ENCODE measurements at places on chromosomes 5 and 9.
A peak's percentile ranks its signal among the peaks of the same experiment; 100 is the strongest.

GRCh38 chr5:131367219-131367860, 103.5 kb downstream of the CDC42SE2 start:
- DNase-seq, result no peak

DNA sequence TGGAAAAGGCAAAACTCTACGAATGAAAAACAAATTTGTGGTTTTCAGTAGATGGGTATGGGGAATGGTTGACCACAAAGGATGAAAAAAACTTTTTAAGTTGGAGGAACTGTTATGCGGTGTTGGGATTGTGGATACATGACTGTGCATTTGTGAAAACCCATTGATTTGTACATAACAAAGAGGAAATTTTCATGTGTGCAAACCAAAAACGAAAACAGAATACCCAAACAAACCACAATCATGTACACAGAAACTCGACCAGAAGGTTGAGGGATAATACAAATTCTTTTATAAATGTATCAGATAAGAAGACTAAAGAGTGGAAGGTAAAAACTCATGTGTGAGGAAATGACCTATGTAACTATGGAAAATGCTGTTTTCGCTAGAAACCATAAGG, 1012.4 kb downstream of the CDH18 start:
- DNase-seq, result no peak

- DNase-seq, result no peak
These were observed 523.0 kb downstream of the CSNK1G3 start for GRCh38 chr5:124034963-124035362.

DNA sequence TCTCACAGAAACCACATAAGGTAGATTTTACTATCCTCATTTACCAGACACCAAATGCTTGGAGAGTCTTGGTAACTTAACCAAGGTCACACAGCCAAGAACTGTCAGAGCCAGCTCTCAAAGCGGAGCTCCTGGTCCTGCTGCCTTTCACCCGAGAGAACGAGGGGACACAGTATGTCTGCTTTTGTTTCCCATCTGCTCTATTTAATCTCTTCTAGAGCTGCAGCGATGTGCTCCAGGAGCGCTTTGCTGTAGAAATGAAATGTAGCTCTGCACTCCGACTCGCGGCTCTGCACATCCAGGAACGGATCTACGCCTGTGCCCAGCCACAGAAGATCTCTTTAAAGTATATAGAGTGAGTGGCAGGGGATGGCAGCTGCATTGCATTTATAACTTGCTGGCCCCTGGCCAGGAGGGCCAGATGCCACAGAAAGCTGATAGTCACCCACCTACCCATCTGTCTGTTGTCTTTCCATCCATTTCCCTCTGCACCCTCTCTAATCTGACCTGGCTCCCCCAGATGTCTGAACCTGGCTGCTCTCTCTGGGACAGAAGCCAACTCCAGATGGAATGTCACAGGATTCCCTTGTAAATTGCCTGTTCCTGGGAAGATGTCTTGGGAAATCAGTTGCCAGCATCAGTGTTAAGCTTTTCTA, 21.4 kb upstream of the TRMT10B start:
- DNase-seq, result peak; percentile 98

DNA sequence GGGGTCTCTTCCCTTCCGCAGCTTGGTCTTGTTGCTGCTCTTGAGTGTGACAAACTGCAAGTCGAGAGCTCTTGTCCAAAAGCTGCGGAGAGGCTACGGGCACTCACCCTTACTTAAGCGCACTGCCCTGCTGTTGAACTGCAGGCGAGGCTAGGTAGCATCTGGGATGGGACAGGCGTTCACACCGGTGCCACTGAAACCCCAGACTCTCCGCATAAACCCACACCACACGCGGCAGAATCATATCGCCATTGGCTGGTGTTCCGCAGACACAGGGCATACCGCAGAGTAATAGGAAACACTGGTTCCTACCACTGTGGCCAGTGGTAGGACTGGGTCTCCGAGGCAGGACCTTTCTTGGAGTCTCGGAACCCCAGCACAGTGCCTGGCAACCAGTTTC, 2.2 kb upstream of the NPR3 start:
- no peak for DNase-seq

DNA sequence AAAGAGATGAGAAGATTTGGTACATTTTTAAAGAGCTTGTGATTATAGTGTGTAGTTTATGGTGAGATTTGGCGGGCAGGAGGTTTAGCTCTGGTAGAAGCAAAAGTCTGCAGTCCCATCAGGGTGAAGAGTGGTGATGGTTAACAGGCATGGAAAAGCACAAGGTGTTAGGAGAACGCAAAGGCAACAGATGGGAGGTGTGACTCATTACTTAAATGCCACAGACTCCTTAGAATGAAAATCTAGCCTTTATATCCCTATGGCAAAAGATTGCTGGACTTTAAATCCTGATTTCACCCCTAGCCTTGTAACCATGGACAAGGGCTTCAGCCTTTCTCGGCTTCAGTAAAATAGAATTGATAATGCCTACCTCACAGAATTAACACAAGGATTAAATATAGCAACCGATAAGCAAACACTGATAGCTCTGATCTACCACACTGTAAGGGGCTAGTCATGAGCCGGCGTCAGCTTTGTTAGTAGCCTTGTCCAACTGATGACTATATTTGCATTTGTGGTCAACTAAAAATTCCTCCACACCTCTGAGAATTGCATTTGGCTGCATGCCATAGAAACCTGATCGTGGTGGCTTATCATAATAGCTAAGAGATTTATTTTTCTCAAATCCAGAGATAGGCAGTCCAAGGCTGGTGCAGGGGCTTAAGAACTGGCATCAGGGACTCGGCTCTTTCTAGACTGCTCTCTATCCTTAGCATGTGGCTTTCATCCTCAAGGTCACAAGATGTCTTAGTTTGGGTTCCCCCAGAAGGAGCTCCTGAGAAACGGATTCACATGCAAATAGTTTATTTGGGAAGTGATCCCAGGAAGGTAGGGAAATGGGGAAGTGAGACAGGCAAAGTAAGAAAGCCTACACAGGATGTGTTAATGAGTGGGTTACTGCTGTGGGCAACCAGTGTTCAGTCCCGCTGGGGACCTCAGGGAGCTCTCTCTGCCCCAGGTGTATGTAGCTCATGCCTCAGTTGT, 19.6 kb downstream of the MFAP3 start:
- DNase-seq, result no peak

DNA sequence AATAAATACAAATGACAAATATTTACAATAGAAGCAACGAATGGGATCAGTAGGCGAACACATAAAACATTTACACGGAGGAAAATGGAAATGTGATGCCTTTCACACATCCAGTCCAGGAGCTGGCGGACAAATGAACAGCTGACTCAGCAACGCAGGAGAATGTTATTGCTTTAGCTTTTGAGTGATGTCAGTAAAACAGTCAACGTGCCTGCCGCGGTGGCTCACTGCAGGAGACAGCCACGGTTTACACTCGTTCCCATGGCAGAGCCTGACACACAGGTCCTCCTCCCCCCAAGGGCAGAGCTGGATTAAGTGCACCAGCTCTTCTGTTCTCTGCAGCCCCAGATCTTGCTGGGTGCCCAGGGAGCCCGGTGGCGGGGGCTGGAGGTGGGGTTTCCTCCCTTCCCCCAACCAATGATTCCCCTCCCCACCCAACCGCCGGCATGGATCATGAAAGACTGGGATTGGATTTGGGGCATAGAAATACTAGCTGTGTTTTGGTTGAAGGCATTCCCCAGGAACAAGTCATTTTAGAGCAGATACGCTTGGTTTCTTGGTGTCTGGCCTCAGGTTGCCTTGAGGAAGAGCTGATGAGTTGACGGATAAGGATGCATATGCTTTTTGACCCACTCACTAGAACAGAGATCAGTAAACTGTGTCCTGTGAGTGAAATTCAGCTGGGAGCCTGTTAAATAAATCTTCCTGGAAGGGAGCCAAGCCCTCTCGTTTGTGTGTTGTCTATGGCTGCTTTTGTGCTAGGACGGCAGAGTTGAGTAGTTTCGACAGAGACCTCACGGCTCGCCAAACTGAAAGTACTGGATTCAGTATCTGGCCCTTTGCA, 12.5 kb downstream of the STC2 start:
- DNase-seq, result peak; percentile 29

GRCh38 chr9:123432331-123433236, 76.6 kb downstream of the CRB2 start:
- no peak for DNase-seq

DNA sequence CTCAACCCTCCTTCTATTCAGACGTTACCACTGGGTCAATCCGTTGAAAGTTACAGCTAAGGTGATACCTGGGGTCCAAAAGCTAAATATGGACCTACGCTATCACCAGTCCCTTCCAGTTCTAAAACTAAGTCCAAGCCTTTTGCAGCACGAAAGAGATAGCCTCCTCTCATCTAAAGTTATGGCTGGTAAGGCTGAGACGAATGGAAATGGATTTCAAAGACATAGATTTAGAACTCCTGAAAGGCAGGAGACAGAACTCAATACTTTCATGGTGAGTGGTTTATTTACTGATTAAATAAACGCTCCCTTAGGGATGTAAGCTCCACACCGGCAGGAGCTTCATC, 751 bp upstream of the RIC1 start:
- no peak for DNase-seq

- no peak for DNase-seq
These were observed 95.0 kb downstream of the MUSK start for GRCh38 chr9:110763568-110763967.

GRCh38 chr5:177183766-177184360, 50.3 kb downstream of the NSD1 start:
- DNase-seq, result no peak

GRCh38 chr5:168177831-168178450, 113.5 kb upstream of the WWC1 start:
- DNase-seq, result no peak

DNA sequence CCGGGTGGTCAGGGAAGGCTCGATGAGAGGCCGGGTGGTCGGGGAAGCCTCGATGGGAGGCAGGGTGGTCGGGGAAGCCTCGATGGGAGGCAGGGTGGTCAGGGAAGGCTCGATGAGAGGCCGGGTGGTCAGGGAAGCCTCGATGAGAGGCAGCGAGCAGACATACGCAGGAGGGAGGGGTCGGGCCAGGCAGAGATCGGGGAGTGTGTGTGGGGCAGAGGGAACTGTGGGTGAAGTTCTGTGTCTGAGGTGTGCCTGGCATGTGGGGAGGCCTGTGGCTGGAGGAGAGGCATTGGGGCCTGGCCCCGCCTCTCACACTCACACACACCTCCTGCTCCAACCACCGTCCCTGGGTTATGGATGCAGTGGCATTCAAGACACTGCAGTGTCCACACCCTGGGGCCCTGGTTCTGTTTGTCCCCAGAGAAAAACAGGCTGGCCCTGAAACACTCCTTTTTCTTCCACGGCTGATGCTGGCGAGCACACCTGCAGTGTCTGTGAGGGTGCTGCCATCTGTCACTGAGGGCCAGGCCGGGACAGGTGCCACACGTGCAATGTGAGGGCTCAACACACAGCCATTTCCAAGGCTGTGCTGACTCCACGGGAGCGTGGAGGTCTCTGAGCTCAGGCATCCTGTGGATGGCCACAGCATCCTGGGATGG, 6.5 kb upstream of the PLEKHG4B start:
- no peak for DNase-seq

DNA sequence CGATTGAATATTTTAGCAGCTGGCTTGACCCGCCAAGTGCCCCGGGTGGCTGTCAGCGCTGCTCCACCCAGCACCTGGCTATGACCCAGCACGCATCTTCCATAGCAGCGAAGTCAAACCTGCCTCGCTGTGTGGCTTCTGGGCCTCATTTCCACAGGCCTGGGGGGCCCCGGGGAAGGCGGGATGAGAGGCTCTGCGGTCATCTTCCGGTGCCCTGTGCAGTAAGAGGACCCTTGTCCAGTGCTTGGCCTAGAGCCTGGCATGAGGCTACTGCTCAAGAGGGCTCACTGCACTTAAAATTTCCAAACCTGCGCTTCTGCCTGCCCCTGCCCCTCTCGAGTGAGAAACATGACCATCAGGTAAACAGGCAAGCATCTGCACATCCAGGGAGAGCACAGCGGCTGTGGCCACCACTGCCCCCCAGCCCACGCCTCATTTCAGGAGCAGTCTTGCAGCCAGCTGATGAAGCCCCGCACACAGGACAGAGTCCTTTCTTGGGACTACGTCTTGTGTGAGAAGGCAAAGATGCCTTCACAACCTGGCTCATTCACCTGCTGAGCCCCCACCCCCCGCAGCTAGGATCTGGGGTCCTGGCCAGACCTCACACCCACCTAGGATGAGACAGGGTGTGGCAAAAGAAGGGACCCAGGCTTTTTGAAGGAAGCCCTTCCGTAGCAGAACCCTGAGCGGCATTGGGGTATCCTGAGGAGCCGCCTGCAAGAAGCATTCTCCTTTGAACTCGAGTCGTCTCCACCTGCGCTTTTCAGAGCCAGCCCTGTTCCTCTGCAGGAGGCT, 69.5 kb upstream of the UNC5A start:
- DNase-seq, result no peak

GRCh38 chr5:65927503-65928321, 1.3 kb downstream of the ERBIN start:
- no peak for DNase-seq

DNA sequence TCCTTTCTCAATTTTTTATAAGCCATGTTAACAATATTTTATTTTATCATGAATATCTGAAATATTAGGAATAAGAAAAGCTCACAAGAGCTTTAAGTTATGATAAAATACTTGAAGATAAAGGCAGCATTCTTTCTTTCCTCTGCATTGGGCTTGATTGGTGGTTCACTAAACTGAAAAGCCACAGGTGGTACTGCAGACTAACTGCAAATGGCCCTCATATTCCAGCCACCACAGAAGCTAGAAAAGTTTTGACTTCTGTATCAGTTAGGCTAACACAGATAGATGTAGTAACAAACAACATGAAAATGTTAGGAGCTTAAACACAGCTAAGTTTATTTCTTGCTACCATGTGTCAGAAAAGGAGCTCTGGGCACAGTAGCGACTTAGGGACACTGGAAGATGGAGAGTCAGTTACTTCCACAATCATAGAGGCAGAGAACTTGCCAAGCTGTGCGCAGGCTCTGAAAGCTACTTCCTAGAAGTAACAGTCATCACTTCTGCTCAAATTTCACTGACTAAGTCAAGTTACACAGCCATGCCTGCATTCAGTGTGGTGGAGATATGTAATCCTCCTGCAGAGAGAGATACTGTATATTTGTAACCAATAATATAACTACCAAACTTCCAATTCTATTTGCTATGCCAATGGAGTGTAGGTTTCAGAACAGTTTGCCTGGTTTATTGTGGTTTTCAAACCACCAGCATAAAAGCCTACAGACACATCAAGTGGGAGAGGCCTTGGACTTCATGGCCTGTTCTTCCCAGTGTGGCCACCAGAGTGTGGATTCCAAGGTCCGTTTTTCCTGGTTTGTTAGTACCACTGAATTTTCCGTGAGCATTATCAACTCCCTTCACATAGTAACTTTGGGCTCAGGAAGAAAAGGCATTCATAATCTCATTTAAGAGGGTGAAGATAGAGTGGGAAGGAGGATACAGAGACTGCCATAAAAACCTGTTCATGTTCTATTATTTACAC, 268.3 kb downstream of the PJA2 start:
- DNase-seq, result no peak

- DNase-seq, result no peak
These were observed 85.4 kb downstream of the GLIS3 start for GRCh38 chr9:4214486-4214885.

GRCh38 chr5:68839019-68839552, 254.7 kb upstream of the SLC30A5 start:
- no peak for DNase-seq
